ENCODE measurements at places on chromosomes 1 and 21. TPM values are rescaled to one million over a fixed set of nuclear protein-coding genes. Genes with fewer than 3 reads are reported as not detected.

DNA sequence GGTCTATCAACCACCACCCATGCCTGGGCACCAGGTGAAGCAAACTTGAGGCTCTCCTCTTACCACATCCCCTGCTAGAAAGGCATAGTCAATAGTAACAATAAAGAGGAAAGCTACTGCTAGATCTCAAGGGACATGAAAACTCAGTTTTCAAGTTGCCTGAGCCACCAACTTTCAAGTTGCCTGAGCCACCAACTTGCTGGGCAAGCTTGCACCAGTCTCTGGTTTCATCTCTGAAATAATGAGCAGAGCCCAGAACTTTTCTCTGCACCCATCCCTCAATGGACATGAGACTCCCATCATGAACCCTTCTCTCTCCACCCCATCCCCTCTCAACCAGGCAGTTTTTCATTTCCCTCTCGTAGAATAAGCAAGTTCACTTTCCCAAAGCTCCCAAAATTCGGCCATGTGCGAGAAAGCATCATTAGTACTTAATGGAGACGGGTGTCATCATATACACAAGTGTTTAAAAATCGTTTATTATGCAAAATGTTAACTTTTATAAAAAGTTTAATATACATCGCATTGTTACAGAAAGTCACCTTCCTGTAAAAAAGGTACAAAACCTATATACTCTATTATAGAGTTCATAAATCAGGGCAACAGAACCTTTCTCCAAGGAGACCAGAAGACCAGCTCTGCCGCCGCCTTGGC, 1.7 kb downstream of the ID3 start:
- DNase-seq, result no peak

DNA sequence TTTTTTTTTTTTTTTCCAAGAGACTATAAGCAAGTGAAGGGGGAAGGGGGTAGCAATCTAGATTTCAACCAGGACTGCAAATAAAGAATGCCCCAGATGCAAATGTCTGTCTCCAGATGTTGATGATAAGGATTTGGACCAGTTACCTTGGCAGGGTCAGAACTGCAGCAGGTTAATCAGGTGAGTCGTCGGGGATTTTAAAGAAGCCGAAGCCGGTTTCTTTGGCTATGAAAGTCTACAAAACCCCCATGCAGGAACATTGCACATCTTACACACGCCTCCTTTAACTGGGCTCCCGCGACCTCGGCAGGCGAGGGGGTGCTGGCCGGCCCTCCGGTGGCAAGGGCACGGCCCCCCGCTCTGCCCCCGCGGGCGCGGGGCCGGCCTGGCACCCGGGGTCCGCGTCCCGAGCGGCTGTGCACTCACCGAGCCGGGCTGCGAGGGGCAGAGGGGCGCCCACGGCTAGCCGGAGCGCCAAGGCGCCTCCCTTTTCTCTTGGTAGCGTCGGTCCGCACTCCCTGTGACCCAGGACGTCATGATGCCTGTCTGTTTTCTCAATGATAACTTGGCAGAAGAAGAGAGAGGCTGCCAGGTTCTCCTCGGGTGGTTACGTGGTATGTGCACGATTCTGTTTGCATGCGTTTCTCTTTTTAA, 366.3 kb upstream of the ESRRG start:
- no peak for DNase-seq

DNA sequence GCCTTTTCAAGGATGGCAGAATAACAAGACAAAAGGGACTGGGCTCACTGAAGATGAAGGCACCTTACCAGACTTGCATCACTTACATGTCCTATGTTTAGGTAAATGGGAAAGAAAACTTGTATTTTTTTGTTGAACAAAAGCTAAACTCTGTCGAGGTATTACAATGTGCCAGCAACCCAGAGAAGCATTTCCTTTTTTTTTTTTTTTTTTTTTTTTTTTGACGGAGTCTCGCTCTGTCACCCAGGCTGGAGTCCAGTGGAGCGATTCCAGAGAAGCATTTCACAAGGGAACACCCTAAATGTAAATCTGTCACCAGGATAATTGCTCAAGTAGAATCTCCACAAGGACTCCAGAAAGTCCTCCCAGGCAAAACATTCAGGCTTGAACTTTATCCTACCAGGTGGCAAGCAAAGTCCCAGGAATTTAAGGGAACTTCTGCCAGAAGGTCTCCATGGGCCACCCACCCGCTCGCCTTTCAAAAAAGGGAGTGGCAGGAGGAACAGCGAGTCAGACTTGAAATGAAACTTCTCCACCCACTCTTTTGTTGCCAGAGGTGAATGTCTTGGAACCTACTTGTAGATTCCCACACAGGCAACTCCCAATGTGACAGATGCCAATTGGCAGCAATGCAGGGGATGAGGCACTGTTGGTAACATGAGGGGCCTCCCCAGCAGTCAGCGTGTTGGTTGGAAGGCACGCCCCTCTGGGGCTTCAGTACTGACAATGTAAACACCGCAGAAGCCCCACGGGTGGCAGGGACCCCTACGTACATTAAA, 125.0 kb downstream of the TIAM1 start:
- DNase-seq, result no peak

DNA sequence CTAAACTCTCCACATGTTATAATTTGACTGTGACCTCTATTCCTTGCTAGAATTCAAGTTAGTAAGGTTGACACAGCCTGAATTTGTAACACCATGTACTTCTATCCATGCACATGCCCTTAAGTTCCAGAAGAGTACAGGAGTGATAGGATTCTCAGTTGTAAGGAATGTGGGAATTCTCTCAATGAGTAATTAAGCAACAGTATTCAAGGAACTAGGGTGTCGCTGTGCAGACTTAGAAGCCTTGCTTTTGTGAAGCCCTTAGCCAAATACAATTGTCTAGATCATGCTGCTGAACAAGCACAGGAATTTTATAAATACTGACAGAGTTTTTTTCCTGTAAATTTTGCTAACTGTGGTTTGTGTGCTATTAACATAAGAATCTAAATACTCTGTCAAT, 276.3 kb upstream of the PTBP2 start:
- no peak for DNase-seq

DNA sequence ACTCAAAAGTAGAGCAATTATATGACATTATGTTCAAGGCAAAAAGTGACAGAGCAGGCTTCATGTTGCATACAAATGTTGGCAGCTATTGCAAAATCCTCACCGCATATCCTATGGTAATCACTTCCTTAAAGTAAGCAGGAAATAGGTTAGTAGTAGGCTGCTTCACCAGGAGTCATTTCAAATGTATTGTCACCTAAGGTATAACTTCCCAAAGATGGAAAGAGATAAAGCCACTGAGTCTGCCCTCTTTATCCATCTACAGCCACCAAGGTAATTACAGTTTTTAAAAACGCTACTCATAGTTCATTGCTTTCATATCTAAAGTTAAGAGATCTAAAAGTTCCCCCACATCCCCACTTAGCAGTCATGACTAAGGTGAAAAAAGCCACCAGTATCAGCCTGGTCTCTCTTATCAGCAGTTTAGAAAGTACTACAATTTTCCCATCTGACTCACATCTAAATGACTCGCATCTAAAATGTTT, 31.6 kb upstream of the UBE2U start:
- no peak for DNase-seq

- no peak for DNase-seq
Measured at GRCh38 chr1:27831568-27832410, 1.2 kb downstream of the PPP1R8 start.

DNA sequence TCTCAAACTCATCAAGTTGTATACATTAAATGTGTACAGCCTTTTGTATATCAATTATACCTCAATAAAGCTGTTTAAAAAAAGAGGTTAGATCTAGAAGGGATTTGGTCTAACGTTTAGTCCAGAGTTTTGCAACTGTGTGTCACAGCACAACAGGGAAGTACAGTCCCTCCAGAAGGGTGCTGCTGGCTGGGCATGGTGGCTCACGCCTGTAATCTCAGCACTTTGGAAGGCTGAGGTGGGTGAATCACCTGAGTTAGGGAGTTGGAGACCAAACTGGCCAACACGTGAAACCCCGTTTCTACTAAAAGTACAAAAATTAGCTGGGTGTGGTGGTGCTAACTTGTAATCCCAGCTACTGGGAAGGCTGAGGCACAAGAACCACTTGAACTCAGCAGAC, 78.3 kb upstream of the HAO2 start:
- DNase-seq, result no peak

DNA sequence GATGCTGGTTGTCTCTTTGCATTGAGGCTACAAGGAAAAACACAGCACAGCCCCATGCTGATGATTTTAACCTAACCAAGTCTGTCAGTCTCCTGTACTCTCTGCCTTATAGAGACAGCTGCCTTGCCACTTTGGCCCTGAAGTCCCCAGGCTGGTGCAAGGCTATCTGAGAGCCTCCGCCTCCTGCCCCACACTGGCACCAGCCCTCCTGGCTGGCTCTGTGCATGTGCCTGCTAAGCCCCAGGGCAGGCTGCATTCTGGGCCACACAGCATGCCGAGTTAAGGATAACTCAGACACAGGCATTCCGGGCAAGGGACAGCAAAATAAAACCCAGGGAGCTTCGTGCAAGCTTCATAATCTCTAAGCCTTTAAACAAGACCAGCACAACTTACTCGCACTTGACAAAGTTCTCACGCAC, 910 bp downstream of the RUNX1 start:
- DNase-seq, result no peak

DNA sequence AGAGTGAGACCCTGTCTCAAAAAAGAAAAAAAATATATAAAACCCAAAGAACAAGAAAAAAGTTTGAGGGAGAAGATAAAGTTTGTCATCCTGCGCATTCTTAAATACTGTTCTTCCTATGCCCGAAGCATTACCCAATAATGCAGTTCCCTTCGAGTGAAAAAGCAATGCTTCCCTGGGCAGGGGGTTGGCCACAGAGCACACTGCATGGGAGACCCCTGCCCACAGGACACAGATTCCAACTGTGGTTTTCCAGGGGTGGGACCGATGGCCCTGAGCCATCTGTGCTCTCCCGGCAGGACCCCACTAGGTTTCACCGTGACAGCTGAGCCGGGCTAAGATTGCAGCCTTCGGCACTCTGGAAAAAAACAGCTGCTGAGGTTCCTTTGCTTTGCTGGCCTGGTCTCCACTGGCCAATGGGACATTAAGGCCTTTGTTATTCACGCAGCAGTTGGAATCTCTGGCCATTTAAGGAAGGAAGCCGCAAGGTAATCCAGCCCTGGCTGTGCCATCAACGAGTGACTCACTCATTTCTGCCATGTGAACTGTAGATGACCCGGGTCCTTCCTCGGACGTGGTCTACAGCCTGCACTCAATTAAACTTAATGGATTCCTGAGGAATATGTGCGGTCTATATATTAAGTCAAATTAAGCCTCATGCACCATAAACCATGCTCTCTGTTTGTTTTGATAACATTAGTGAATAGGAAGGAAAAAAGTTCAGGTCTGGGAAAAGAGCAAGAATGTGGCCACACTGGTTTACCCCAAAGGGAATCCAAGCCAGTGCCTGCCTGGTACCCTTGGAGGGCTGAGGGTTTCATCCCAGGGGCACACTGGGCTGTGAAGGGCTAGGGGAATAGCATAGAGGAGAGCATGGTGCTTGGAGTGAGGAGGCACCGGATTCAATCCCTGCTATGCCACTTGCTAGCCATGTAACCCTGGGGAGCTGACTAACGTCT, 163.2 kb downstream of the ZBTB18 start:
- DNase-seq, result no peak

DNA sequence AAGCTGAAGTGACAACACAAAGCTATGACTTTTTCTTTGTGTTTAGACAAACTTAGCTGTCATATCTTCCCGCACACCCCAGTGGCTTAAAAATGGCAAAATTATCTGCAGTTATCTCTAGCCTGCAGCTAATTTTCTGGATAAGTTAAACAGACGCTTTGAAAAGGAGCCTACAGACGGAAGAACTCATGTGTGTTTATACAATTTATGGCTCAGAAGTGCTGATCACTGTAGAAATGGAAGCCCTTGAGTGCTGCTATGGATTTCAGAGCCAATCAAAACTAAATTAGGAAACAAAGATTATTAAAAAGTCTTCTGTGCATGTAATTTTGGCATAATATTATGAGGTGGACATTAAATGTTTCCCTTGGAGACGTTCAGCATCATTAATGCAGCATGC, 11.6 kb downstream of the NTNG1 start:
- no peak for DNase-seq

GRCh38 chr1:9207086-9207485, 27.5 kb upstream of the H6PD start:
- DNase-seq, result no peak

- DNase-seq, result no peak
Measured at GRCh38 chr1:53944469-53945182, 873 bp downstream of the IFT25 start.

DNA sequence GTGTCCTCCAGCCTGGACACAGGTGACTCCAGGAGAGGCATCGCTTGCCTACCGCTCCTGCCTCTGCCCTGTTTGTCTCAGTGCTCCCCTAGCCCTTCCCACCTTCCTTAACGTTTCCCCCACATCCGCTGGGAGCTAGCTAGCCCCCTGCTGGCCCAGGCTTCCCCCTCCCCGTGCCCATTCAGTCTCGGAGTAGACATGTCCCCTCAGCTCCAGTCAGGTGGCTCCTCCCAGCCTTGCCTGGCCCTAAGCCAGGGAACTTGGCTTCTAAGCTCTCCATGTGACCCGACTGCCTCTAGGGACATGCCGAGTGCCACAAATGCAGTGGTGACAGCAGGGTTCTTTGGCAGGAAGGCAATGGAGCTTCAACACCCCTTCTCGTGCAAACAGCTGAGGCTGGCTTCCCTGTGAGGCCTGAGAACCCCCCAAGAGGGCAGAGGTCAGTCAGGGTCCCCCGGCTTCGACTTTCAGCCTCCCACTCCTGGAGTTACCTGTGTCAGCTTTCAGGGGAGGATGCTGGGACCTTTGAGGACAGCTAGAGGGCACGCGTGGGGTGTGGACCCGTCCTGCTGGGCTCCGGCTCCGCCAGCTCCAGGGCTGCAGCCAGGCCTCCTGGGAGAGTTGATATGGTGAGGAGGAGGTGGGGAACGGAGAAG, 16.2 kb downstream of the DRAXIN start:
- no peak for DNase-seq

- DNase-seq, result peak; percentile 53
Measured at GRCh38 chr21:41680444-41681347, 86.2 kb downstream of the RIPK4 start.

GRCh38 chr1:31238986-31239613, 587 bp downstream of the NKAIN1 start:
- DNase-seq, result no peak

DNA sequence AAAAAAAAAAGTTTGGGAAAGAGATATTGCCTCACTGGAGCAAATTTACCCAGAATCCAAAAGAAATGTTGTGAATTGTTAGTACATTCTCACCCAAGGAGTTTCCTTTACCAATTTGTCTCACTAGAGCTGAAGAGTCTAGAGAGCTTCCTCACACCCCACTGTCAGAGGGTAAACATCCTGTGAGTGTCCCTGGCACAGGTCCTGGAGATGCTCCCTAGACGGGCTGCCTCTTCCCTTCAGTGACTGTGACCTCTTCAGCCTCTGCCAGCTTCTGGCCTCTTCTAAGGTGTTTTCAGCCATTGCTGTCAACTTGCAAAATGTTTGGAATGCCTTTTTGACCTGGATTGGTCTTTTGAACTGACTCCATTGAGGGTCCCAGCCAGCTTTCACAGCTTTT, 159.4 kb downstream of the DHRS3 start:
- no peak for DNase-seq

CRNN gene
- not detected for total RNA-seq

KIF21B gene
- 3.7 TPM for total RNA-seq

TMEM240 gene
- total RNA-seq, result 7.1 TPM

S100A9 gene
- total RNA-seq, result 225 TPM

OR2T11 gene
- total RNA-seq, result not detected

OPTC gene
- total RNA-seq, result not detected

FMO1 gene
- 10.2 TPM for total RNA-seq

F5 gene
- 1.8 TPM for total RNA-seq

PAFAH2 gene
- total RNA-seq, result 11.5 TPM

PRAMEF6 gene
- total RNA-seq, result not detected

IFFO2 gene
- total RNA-seq, result 5.4 TPM

TRAF3IP3 gene
- total RNA-seq, result 8.3 TPM

NCF2 gene
- total RNA-seq, result 29.6 TPM
